GM12864 (cell line): ENCODE measurements at places on chromosomes 13 and 19.

- no peak for DNase-seq
These were observed 46.9 kb downstream of the FGF9 start for GRCh38 chr13:21717817-21718216.

- no peak for DNase-seq
These were observed 2.9 kb upstream of the NTF4 start for GRCh38 chr19:49067554-49067953.

DNA sequence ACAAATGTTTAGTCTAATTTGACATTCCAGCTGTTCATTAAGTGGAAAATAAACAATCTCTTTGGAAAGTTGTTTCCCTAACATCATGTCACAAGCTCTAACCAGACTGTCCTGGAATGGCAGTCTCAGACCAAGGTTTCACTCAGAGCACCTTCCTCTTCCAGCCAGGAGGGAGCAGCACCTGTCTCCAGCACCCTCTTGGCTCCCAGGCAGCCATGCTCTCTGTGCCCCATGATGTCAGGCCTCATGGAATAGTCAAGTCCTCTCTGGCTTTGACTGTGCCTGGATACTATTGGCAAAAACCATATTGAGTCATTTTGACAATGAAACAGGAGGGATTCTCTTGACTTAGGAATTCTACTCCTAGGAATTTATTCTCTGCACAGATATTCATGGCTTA, 171.4 kb downstream of the OXGR1 start:
- no peak for DNase-seq

GRCh38 chr13:80168089-80168850, 172.7 kb downstream of the SPRY2 start:
- DNase-seq = no peak

GRCh38 chr13:94416454-94417080, 62.9 kb downstream of the DCT start:
- DNase-seq = no peak

- no peak for DNase-seq
These were observed 423.8 kb downstream of the IRS2 start for GRCh38 chr13:109362616-109363015.

DNA sequence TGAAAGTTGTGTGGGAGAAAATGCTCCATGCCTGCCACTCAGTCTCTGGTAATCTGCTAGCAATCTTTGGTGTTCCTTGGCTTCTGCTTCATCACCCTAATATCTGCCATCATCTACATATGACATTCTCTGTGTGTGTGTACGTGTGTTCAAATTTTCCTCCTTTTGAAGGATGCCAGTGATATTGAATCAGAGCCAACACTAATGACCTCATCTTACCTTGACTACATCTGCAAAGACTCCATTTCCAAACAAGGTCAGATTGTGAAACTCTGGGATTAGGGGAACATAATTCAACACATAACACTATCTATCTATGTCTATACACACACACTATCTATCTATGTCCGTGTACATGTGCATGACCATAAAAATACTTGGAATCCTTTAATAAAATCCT, 81.4 kb upstream of the IRS2 start:
- DNase-seq = no peak
